ENCODE measurements at places on chromosomes 6 and 20. TPM values are rescaled to one million over a fixed set of nuclear protein-coding genes. Genes with fewer than 3 reads are reported as not detected.

Gene TRIM15
- total RNA-seq = not detected

Gene C2
- 3.2 TPM for total RNA-seq

Gene RAET1G
- total RNA-seq = not detected

Gene ANGPT4
- not detected for total RNA-seq

Gene OR12D3
- not detected for total RNA-seq

Gene DEFB132
- not detected for total RNA-seq

Gene ZC2HC1B
- total RNA-seq = not detected

Gene UQCC2
- total RNA-seq = 41.7 TPM

Gene TDRD6
- total RNA-seq = not detected

Gene MTFR2
- total RNA-seq = 14.2 TPM

DNA sequence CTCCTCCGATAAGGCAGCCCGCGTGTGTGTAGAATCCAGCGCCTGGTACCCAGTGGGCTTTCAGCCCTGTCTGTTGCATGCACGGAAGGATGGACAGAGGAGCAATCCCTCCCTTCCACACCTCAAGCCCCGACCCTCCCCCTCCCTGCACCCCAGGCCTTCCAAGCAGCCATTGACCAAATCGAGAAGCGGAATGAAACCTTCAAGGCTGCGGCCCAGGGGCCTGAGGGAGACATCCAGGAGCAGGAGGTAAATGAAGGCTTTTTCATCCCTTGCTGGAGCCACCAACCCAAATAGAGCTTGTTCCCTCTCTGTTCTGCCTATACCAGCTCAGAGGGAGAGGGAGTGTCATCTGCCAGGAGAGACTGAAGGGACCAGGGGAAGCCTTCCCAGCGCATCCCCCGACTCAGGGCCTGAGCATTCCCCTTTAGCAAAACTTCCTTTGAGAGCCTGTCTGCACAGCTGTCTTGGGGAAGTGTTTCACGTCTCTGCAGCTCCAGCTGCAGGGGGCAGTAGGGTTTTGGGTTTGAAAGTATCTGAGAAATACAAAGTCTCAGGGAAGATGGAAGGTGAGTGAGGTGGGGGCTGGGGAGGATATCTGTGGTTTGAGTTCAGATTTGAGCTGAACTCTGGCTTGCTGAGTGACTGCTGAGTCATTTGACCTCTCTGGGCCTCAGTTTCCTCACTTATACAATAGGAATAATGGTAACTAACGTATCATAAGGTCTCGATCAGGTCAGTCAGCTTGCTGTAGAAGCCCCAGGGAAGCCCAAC lies 16.1 kb downstream of the FGD2 start:
- peak; percentile 49 for DNase-seq

- no peak for DNase-seq
Observed at GRCh38 chr6:90493332-90493731, 93.5 kb downstream of the MAP3K7 start.

DNA sequence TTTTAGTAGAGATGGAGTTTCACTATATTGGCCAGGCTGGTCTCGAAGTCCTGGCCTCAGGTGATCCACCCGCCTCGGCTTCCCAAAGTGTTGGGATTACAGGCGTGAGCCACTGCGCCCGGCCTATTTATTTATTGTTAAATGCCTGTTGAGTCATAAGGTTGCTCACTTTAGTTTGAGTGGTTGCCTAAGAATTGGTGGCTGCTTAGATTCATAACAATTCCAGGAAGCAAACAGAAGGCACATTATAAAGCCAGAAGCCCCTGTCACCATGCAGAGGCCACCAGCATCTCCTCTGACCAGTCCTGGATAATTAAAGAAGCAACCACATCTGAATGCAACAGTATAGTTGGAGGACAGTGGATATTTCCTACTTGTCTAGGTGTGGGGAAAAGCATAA lies 24.0 kb upstream of the ARMH2 start:
- peak; percentile 18 for DNase-seq

- DNase-seq = no peak
Observed at GRCh38 chr6:139131736-139132280, 3.1 kb upstream of the HECA start.

- DNase-seq = no peak
Observed at GRCh38 chr6:133969285-133969920, 16.4 kb downstream of the TBPL1 start.

GRCh38 chr6:168247443-168248147 lies 72.0 kb downstream of the DACT2 start:
- DNase-seq = peak; percentile 63

DNA sequence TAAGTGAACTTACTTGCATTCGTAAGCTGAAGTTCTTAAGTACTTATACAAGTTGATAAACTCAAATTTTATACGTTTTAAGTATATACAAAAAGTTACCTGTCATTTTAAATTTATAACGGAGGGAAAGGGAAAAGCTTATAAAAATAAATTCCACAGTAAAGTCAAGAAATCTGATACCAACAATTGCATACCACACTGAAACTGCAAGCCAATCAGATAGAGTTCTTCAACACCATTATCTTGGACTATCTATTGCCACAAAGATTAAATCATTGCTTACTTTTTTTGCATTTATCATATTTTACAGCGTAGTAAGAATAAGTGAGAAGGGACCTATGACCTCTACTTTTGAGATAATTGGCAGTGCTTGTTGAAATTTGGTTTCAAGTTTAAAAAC lies 386.7 kb downstream of the TFAP2A start:
- DNase-seq = no peak

GRCh38 chr20:1330075-1330830 lies 1.3 kb upstream of the SDCBP2 start:
- no peak for DNase-seq

DNA sequence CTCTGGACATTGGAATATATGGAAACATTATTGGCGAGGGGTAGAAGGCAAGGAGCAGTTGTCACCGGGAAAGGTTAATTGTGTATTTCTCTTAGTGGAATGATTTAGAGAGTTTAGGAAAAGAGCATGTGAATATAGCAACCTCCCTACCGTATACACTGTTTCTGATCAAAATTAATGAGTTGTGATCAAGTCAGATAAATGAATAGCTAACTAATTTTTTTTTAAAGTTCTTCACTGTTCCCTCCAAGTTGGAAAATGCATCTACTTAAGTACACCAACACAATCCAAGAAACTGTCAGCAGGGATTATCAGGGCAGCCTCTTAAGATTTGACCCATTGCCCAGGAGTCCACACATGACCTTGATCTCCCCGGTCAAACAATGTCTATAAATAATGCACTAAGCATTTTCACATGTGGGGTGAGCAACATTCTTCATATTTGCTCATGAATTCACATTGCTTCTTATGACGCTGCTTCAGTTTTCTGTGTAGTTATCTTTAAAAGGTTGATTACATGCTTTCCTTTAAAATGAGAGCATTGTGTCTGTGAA lies 680.8 kb upstream of the NRSN1 start:
- no peak for DNase-seq

DNA sequence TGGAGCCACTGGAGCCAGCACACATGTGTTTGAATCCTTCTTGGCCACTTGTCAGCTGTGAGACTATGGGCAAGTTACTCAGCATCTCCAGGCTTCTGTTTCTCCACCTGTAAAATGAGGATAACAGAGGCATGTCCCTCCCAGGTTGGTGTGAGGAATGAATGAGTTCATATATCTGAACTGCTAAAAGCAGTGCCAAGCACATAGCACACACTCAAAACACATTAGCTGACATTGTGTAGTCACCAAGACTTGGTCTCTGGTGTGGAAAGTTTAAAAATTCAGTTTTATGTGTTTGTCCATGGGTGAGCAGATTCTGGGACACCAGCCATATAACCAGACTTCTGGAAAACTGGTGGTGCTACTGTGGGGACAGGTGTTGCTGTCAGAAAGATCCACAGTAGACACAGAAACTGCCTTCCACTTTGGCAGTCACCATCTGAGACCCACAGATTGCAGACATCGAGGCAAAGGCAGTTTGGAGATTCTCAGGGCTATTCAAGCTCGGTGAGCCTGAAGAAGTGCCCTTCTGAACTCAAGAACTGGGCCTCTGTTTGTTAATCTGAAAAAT lies 115.8 kb downstream of the MRPL14 start:
- DNase-seq = no peak

- DNase-seq = no peak
Observed at GRCh38 chr6:37686111-37686510, 11.6 kb downstream of the MDGA1 start.

GRCh38 chr6:139973669-139974344 lies 599.4 kb upstream of the CITED2 start:
- peak; percentile 73 for DNase-seq

DNA sequence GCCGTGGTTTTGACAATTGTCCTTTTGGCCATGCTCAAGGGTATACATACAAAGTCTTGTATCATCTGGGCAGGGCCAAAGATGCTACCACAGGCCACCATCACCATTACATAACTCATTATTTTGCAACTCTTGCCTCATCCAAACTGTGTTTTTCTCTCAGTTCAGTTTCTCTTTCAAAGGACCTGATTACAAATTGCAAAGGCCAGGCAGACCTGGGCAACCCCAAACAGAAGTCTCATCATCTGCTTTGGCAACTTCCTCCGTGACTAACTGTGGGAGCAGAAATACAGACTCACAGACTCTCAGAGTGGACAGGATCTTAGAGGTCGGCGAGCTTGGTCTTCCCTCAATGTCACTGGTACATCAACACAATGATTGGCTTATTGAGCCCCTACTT lies 117.8 kb upstream of the NEDD9 start:
- DNase-seq = no peak

GRCh38 chr6:147961481-147962141 lies 381.0 kb upstream of the SASH1 start:
- no peak for DNase-seq

DNA sequence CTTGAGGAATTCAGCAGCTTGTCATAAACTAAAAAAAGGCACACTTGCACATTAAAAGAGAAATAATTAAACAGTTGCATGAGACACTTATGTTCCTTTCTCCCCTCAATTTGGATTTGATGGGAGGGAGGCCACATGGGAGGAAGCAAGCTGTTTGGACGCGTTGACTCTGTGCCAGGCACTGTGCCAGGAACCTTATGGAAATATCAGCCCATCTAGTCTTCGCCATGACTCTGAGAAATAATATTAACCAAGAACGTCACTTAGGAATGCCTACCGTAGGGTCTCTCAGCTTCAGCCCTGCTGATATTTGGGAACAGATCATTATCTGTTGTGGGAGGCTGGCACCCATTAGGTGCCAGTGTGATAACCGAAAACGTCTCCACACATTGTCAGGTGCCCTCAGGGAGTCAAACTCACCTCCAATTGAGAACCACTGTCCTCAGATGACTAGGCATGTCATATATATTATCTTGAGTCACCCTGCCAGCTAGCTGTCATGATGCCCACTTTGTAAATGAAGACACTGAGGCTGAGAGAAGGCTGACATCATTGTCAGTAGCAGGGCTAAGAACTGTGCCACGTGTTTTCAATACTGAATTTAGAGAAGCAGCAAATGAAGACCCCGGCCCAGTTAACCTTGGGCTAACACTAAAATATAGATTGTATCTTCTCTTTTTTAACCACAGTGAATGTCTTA lies 36.1 kb downstream of the EYA2 start:
- no peak for DNase-seq

DNA sequence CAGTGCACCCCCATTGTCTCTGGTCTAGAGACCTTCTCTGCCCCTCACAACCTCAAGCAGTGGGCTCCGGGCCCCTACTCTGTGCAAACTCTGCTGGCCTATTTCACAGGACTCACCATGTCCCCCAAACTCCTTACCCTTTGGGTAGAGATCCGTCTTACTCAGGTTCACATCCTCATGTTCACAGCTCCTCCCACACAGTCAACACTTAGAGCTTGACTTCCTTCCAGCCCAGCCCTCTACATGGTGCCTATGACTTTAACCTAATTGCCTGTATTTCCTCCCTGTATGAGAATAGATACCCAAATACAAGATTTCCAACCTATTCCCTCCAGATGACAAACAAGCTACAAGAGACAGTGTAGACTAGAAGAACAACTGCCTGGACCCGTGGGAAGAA lies 528.6 kb upstream of the JARID2 start:
- no peak for DNase-seq

DNA sequence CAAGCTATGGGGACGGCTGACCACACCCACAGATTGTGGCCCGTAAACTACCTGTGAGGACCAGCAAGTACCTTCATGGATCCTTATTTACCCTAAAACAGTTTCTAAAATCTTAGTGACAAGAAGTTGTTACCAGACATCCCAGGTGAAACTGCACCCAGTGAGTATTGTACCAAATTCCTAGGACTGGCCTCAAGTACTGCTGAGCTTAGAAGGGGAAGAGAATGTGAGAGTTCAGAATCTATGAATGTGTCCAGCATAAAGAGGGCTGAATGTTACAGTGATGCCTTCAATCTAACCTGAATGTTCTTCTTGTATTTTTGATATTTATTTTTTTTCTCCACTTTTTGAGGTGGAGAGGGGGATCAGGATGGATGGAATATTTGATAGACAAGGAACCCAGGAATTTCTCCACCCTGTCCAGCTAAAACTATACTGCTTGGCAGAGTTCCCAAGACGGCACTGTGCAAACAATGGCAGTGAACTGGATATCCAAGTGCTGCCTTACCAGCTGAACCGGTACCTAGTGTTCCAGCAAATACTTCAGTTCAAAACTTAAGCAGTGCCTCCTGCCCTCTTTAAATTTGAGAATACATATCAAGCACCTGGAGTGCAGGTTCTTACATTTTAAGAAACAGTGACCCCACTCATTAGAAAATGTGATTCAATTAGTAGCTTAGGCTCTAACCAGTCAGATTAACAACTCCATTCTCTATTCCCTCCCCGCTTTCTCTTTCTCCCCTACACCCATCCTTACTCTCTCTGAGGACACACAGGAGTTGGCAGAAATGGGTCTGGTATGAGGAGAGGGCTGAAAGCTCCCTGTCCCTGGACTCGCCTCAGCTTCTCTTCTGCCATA lies 427.3 kb upstream of the FLRT3 start:
- DNase-seq = no peak

- no peak for DNase-seq
Observed at GRCh38 chr6:63149730-63150129, 61.5 kb upstream of the FKBP1C start.

- DNase-seq = no peak
Observed at GRCh38 chr6:170030821-170031471, 259.9 kb downstream of the DLL1 start.

- no peak for DNase-seq
Observed at GRCh38 chr6:136405420-136406029, 115.9 kb upstream of the BCLAF1 start.

DNA sequence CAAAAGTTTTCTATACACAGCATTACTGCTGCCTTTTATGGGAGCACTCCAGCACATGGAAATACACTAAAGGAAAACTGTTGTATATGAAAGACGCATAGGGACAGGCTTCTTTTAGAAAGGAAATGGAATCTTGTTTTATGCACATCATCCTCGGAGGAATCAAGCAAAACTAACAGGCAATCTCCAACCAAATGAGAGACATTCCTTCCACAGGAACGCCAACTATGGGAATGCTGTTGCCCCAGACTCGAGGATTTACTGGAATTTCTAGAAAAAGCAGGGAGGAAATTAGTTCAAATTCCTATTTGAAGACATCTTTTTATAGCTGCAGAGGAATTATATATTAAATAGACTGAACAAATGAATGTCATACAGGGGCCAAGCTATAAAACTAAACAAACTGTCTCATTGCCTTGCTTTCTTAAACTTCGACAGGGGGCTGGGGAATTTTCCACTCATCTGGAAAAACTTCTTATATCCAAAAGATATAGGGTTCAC lies 52.2 kb downstream of the LYRM4 start:
- no peak for DNase-seq

- DNase-seq = no peak
Observed at GRCh38 chr6:1575210-1576041, 34.3 kb upstream of the FOXC1 start.
